ENCODE measurements at places on chromosomes 16 and 17.

DNA sequence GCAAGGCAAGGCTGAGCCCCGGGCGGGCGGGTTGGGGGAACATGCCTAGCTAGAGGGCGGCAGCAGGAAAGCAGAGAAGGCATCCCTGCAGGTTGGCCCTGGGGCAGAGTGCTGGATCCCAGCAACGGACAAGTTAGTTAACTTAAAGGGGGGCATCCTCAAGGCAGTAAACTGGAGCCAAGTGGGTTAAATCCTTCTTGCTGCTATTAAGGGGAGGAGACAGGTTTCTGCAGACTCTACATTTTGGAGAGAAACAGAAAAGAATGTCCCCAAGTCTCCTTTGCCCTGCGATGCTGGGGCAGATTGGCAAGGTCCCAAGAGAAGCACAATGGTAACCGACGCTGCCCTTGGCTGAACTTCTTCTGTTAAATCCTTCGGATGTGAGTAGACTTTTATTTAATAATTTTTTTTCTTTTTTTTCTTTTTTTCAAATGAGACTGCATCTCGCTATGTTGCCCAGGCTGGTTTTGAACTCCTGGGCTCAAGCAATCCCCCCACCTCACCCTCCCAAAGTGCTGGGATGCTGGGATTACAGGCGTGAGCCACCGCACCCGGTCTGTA is 14.0 kb downstream of the ATP5PD start:
- no peak for DNase-seq

GRCh38 chr16:80990978-80991377 is 15.7 kb downstream of the CMC2 start:
- DNase-seq: no peak

DNA sequence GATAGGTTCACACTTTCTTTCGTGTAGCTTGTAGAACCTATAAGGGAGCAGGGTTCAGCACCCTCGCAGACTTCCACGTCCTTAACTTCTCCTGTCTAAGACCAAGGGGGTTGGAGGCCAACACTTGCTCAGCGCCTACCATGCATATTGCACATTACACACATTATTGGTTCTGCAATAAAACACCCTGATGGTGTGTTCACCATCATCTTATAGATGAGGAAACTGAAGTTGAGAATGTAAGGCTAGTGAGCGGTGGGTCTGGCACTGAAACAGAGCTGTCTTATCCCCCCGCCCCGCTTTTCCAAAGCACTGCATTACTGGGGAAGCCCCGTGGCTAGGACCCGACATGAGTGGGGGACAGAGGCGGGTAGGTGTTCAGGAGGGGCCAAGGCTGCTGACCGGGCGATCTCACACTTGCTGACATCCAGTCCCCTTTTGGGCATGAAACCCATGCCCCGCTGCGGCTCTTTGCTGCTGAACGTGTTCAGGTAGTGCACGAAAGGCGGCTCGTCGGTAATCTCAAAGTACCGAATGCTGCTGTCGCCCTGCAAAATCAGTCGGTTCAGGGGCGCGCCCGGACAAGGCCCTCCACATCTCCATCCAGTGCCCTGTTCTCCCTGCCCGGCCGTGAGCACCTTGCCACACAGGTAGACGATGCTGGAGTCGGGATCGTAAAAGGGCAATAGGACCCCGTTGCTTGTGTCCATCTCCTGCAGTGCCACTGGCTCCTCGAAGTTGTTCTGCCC is 6.2 kb downstream of the CORO6 start:
- DNase-seq: no peak

GRCh38 chr17:8285270-8286181 is 2.9 kb upstream of the RANGRF start:
- no peak for DNase-seq

- DNase-seq: no peak
These were observed 539 bp downstream of the LRRC45 start for GRCh38 chr17:82023447-82024241.

- no peak for DNase-seq
These were observed 43.5 kb downstream of the HS3ST2 start for GRCh38 chr16:22857296-22858025.

- no peak for DNase-seq
These were observed 31.7 kb upstream of the DHX40 start for GRCh38 chr17:59533694-59534093.

GRCh38 chr16:19219836-19220235 is 51.8 kb downstream of the SYT17 start:
- no peak for DNase-seq

GRCh38 chr16:11306997-11307638 is 26.0 kb upstream of the PRM1 start:
- no peak for DNase-seq

GRCh38 chr17:42536048-42536371 is at the start of gene NAGLU:
Gene NAGLU (plus strand): TSS chr17:42536241. CDS start chr17:42536273, 32 bp downstream.
- peak; percentile 58 for DNase-seq

DNA sequence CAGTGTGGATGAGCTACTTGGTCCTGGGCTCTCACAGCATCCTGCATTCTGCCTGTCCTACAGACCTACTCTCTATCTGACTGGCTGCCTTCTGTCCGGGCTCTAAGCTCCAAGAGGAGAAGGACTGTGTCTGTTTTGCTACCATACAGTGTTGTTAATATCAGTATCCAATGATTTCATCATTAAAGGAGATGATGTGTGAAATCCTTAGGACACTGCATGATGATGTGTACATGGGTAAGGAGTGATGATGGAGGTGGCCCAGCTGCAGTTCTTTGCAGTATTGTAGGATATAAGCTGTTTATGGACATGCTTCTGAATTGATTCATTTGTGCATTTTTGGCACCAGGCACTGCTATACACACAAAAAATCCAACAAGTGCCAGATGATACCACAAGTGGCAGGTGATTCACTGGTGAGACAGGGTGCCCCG is 536.9 kb upstream of the CDH11 start:
- DNase-seq: no peak

DNA sequence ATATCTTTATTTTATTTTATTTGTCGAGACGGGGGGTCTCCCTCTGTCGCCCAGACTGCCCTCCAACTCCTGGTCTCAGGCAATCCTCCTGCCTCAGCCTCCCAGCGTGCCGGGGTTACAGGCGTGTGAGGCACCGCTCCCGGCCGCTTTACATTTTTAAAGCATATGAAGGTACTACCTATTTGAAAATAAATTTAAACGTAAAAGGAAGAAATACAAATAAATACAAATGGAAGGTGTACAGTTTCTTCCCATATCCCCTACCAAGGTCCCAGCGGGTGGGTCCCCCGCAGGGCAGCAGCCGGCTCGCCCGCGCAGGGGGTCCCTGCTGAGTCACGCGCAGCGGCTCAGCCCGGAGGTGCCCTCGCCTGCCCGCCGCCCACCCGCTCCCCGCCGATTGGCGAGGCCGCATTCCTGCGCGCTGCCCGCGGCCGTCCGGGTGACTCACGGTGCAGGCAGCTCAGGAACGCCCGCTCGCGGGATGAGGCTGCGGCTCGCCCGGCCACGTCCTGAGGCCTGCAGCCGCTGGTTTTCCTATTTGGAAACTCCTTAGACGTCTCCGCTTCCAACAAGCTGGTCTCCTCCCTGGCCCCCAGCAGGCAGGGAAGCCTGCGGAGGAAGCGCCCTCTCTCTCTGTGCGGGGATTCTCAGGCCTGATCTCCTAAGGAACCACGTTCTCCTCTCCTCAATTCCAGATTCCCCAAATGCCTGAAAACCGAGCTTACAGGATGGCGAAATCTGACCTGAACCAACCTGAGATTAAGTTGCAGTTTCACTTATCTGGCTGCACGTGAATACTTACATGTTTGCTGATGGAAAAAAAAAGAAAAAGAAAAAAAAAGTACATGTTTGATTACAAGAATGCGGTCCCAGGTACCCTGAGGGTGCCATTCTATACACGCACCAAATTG is 54.8 kb upstream of the MAP3K14 start:
- no peak for DNase-seq

GRCh38 chr16:88538366-88539060 is 31.7 kb upstream of the ZC3H18 start:
- no peak for DNase-seq

GRCh38 chr16:13093661-13094060 is 192.3 kb downstream of the SHISA9 start:
- DNase-seq: no peak

All from central memory CD8-positive, alpha-beta T cell (primary cell).